ENCODE measurements at places on chromosomes 3 and 15.

DNA sequence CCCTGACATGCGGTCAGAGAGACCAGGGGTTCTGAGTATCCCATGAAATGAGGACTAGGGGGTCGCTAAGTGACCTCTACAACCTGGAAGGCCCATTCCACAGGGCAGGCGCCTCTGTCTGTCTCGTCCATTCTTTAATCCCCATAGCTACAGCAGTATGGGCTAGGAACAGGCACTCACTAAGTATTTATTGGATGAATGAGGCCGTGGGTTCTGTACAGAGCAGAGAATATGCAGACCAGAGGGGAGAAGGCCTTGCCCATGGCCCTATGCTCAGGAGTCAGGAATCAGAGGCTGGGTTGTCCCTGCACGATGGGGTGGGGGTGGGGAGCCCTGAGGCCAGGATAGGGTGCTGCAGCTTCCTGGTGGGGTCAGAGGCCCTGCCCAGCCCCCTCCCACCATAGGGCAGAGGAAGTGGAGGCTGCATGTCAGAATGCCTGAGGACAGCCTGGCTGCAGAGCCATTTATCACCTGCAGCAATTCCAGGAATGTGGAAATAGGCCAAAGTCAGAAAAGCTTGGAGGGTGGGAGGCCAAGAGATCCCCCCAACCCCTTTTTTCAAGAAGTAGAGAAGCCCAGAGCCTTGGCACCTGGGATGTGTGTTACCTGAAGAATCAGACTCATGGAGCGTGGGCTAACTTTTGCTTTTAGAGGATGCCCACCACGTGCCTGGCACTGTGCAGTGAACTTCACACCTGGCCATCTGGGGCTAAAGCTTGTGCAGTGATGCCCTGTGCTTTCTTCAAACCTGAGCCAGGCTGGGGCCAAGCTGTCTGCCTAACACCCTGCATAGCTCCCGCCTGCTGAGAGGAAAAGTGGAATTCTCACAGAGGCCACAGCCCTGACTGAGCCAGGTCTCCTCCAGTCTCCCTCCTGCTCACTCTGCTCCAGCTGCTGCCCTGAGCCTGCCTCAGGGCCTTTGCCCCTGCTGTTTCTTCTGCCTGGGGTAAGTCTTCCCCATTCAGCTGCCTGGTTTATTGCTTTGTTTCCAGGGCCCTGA is 109.4 kb downstream of the WNT7A start:
- DNase-seq = no peak

DNA sequence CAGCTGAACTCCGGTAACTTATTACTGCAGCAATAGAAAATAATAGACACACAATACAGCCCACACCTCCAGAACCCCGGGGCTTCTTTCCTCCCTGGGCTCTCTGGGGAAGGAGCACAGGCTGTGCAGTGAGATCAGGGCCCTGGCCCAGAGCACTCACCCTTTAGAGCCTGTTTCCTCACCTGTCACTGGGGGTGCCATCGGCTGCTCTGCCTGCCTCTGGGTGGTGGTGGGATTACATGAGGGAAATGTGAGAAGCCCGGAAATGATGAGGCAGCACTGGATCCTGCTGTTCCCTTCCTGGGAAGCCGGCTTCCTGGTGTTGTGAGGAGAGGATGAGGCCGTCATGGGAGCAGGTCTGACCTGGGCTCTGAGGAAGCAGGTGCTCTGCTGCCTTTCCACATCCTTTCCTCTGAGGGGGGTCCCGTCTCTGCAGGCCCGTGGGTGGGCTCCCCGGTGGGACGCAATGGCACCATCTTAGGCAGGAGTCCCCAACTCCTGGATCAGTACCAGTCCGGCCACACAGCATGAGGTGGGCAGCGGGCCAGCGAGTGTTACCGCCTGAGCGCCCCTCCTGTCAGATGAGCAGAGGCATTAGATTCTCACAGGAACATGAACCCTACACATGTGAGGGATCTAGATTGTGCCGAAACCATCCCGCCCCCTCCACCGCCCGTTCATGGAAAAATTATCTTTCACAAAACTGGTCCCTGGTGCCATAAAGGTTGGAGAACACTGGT is 220.9 kb upstream of the CTDSPL start:
- DNase-seq = no peak

DNA sequence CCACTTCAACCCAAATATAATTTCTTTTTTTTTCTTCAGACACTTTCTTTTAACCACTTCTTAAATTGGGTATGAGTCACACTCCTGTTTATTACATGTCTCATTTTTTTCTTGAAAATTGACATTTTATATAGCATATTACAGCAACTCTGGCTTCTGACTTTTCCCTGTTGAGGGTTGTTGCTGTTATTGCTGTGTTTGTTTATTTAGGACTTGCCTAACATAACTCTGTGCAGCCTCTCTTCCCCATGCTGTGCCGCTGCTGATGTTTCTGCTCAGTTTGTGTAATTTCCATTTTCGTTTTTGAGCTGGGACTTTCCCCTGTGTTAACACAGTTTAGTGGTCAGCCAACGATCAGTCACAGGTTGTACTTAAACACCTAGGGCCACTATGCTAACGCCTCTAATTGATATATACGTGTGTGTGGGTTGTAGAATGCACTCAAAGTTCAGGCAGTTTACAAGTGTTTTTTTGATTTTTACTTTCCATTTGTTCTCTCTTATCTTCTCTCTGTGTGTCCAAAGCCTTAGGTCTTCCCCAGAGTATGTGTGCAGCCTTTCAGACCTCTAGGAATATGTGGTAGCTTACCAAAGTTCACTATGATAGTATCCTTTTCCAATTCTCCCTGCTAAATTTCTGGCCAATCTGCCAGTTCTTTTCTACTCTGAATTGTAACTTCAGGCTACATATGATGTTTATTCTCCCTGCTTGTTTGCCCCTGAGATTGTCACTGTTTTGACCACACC is 337.2 kb downstream of the ZBTB20 start:
- no peak for DNase-seq

- peak; percentile 7 for DNase-seq
Observed at GRCh38 chr3:25297667-25298585, 130.1 kb upstream of the RARB start.

DNA sequence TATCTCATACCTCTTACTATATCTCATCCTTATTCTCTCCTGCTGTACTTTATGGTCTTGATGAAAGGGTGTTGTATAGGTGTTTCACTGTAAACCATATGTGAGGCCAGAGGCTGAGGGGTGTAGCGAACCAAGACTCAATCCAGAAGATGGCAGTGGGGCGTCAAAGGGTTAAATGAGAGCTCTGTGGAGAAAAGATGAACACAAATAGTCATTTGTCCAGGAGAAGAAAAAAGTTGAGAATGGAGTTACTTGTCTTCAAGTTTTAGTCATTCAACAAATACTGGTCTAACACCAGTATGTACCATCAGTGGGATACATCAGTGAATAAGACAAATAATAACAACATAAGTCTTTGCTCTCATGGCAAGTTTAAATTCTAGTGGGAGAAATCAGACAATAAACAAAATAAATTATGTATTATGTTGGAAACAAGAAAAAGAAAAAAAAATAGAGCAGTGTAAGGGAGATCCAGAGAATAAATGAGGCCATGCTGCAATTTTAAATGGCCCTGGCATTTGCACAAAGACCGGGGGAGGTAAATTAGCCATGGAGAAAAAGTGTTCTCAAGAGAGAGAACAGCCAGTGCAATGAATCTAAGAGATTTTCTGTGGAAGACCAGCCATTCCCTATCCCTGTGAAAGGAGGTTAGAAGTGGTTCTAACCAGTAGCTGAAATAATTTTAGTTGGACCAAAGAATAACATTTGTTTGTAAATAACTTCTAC is 77.0 kb upstream of the UMPS start:
- DNase-seq = no peak

- no peak for DNase-seq
Observed at GRCh38 chr15:25541228-25541627, 102.4 kb upstream of the UBE3A start.

GRCh38 chr3:101303089-101303731 is 17.2 kb downstream of the IMPG2 start:
- DNase-seq = peak; percentile 84

DNA sequence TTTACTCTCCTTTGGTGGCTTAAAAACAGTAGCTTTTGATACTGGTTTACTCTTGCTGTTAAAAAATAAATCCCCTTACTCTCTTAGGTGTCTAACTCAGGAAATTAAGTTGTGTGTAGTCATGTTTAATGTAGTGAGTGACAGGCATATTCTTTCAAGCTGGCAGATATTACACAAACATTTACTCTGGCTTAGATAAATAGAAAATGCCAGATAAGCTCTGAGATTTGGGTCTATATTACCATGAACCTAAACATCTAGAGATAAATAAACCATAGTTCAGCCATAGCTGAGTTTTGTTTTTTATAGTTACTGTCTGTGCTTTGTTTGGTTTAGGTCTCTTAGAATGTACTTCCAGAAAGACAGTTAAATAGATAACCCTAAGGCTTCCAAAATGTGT is 2.4 kb downstream of the SEMA6D start:
- DNase-seq = no peak

DNA sequence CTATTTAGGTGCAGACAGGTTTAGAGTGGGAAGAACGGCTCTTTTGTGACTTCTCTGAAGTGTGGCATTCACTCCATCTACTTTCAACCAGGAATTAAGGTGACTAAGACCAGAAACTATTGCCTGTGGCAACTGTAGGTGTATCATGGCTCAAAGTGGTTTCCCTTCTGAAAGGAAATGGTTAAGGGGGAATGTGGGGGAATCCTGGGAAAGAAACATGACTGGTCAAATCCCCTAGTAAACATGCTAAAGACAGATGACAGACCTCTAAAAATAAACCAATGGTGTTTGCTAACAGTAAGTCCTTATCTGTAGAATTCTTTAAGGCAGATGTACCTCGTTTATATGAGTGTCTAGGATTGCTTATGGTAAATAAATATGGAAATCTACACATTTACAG is 56.9 kb downstream of the MEGF11 start:
- DNase-seq = peak; percentile 89

GRCh38 chr3:163971861-163972260 is 1106.4 kb downstream of the SI start:
- DNase-seq = peak; percentile 24

DNA sequence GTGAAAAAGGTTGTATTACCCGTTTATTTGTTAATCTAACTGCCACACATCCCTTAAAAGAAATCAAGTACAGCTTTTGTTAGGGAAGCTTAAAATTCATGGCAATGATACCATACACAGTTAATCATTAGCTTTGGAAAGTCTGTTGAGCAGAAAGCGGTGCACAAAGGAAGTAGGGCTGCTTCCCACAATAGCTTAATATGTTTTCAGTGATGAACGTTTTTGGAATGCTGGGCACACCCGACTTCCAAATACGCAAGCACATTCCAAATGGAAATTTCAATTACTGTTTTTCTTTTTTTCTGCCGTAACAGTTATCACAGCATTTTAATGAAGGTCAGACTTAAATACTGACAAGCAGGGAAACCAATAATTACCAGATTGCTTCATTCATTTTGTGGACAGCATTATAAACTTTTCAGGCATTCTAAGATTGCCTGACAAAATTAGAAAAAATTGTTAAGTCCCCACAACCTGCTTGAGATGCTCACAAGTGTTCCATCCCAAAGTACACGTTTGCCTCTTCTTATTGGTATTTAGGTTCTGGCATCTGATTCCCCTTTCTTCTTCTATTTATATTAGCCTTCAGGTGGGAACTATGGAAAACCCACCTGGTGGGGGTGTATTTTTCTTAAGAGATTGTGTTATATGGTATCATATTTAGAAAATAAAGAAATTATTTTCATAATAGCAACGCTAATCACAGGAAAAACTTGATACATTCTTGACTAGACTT is 1.1 kb upstream of the ECT2 start:
- DNase-seq = peak; percentile 92

DNA sequence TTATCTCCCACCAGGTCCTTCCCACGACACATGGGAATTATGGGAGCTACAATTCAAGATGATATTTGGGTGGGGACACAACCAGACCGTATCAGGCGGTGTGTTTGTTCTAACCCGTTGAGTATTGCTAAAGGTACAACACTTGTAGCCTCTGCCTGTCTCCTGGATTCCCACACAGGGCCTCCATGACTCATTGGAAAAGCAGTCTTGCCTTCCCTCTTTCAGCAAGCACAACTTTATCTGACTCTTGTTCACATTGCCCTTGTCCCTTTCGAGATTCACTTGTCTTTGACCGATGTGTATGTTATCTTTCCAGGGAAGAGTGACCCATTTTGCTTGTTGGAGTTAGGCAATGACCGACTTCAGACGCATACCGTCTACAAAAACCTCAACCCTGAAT is 152.3 kb downstream of the MCTP2 start:
- peak; percentile 58 for DNase-seq

DNA sequence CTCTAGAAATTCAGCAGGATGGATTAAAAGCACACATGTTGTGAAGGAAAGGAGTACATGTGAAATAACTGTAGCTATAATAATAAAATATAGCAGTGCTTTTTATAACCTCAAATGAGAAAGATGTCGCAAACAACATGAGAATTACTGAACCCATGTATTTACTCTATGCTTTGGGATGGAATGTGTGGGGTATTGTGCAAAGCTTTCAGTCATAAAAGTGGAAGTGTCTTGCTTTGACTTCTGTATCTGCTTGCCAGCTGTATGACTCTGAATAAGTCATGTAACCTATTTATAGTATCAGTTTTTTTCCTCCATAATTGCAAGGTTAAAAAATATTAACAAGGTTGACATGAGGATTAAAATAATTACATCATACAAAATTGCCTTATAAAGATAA is 519.3 kb upstream of the CADM2 start:
- peak; percentile 23 for DNase-seq

DNA sequence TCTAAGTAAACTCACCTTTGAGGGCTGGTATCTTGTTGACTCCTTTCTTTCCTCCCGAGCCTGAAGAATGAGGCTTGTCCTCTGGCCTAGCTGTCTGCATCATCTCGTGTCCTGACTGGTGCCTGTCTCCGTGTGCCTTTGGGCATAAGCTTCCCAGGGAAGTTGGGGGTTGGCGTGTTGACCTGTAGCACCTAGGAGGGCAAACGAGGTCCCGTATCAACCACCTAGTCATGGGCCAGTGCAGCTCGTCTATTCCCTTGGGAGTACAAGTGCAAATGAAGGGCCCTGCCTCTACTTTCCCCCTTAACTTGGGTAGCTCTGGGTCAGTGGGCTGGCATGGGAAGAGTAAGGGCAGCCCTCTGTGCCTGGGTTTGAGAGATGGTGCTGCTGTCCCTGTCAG is 8.7 kb downstream of the TEX264 start:
- DNase-seq = no peak

GRCh38 chr3:69761896-69762767 is 22.9 kb downstream of the MITF start:
- peak; percentile 71 for DNase-seq

GRCh38 chr15:64246364-64247189 is 83.8 kb upstream of the PPIB start:
- DNase-seq = peak; percentile 95

GRCh38 chr3:169478566-169479313 is 184.8 kb downstream of the MECOM start:
- peak; percentile 92 for DNase-seq

GRCh38 chr15:40256638-40257235 is 17.9 kb downstream of the PAK6 start:
- no peak for DNase-seq

DNA sequence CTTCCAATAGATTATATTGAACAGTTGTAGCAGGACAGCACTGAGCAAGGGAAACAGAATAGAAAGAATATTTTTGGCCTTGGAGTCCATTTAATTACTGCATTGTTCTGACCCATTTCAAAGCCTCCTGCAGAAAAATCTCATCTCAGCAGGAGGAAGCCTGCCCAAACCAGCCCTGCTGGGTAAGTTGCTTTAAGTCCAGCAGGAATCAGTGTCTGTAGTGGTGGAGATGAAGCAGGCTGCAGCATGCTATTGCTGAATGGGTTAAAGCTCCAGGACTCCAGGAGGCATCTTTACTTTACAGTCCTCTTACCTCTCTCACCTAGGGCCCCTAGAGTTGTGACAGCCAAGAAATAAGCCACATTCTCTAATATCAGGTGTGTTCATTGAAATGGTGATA is 380.3 kb upstream of the THBS1 start:
- peak; percentile 46 for DNase-seq

Data from epithelial cell of esophagus (primary cell).